ENCODE measurements at places on chromosomes 3 and 15. TPM values are rescaled to one million over a fixed set of nuclear protein-coding genes. Genes with fewer than 3 reads are reported as not detected.

GRCh38 chr3:127604035-127604434 lies 5.8 kb downstream of the MCM2 start:
- no peak for DNase-seq

Gene PP2D1
- total RNA-seq, result not detected

Gene PLSCR2
- total RNA-seq, result 0.25 TPM

Gene TRPM1
- total RNA-seq, result not detected

Gene FSIP1
- 0.09 TPM for total RNA-seq

GRCh38 chr3:32104492-32104891 lies 1.9 kb upstream of the GPD1L start:
- no peak for DNase-seq

Gene LYZL4
- total RNA-seq, result not detected

Gene STARD5
- total RNA-seq, result 1.1 TPM

All from liver (tissue), 10 donors.